Left lung (tissue), 14 donors: ENCODE measurements at places on chromosomes 1 and 21. TPM values are rescaled to one million over a fixed set of nuclear protein-coding genes. Genes with fewer than 3 reads are reported as not detected.

The KIF17 gene
- total RNA-seq, result 4.1 TPM

The C1orf116 gene
- 101 TPM for total RNA-seq

The HMCN1 gene
- 91.0 TPM for total RNA-seq

The MANEAL gene
- total RNA-seq, result 8.6 TPM

The S100B gene
- 2.3 TPM for total RNA-seq

The GBP7 gene
- not detected for total RNA-seq

The OR2G6 gene
- total RNA-seq, result not detected

The GJA9 gene
- total RNA-seq, result 0.15 TPM

The C1QTNF12 gene
- 1.2 TPM for total RNA-seq

The OR2T29 gene
- not detected for total RNA-seq
